ENCODE measurements at places on chromosomes 7 and 10.

DNA sequence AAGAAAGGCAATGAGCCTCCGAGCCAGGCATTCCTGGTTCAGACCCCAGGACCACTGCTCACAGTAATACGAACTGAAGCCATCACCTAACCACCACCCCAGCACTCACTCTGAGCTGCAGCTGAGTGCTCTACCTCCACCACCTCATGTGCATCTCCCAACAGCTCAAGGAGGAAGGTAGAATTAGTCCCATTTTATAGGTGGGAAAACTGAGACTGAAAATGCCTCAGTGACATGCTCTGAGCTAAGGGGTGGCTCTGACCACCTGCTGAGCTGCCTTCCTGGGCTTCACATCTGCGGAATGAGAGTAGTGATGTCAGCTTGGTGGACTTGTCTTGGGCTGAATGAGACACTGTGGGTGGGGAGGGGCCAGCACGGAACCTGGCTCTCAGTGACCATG is 159.7 kb upstream of the UNC5B start:
- DNase-seq: no peak

- no peak for DNase-seq
These were observed 176.6 kb downstream of the BMPER start for GRCh38 chr7:34081935-34082334.

DNA sequence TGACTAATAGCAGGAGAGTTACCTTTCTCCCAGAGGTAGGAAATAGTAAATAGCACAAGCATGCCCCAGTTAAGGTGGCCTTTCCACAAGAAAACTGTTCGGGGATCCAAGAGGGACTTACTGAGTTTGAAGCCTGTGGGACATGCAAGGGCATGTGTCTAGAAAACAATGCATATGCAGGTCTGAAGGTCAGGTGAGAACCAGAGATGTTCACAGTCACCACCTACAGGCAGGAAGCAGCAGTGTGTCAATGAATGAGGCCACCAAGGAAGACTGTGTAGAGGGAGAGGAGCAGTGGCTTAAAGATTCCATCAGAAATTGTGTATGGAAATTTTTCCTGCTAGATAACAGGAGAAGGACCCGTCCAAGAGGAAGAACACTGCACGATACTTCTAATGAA is 66.0 kb downstream of the CALD1 start:
- DNase-seq: no peak

GRCh38 chr10:65891073-65891981 is 1034.5 kb upstream of the LRRTM3 start:
- no peak for DNase-seq

DNA sequence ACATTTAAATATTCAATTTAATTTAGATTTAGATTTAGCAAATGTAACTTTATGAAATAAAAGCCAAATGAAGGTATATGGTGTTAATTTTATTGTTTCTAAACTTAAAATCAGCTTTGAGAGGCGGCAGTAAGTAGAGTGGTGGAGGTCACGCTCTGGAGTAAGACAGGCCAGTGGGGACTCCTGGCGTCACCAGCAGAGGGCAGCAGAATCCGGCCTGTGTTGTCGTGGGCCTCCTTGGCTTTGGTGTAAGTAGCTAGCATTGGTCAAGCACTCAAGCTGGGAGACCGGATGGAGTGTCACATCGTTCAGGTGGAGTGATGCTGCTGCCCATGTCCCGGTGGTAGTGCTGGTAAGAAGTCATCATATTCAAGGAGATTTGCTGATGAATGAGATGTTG is 98.7 kb upstream of the DNAJB6 start:
- DNase-seq: no peak

GRCh38 chr10:133254421-133255120 is 16.9 kb downstream of the VENTX start:
- no peak for DNase-seq

DNA sequence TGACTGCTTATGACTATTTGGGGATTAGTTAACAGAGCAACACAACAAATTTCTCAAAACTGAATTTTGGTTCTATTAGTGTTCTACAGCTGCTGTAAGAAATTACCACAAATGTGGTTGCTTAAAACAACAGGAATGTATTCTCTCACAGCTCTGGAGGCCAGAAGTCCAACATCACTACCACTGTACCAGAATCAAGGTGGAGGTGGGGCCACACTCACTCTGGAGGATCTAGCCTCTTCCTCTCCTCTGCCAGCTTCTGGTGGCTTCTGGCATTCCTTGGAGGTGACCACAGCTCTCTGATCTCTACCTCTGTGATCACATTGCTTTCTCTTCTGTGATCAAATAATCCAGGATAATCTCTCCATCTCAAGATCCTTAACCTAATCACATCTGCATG is 194.7 kb upstream of the BMPER start:
- DNase-seq: no peak

GRCh38 chr10:7583626-7584025 is 83.1 kb downstream of the ITIH5 start:
- no peak for DNase-seq

DNA sequence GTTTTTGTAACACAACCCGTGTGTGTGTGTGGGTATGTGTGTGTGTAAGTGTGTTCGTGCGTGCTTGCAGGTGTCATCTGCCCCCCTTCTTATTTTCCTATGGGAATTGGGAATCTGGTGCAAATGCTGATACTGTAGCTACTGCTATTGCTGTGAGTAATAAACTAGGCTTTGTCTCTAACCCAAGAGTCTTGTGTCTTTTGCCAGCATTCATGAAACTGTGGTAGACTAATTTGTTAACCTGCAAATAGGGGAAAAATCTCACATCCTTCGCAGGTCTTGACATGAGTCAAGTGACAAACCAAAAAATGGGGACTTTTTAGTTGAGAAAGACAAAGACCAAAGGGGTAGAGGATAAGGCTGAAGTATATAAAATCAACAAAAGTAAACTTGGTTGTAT is 57.9 kb upstream of the FAM133B start:
- no peak for DNase-seq

DNA sequence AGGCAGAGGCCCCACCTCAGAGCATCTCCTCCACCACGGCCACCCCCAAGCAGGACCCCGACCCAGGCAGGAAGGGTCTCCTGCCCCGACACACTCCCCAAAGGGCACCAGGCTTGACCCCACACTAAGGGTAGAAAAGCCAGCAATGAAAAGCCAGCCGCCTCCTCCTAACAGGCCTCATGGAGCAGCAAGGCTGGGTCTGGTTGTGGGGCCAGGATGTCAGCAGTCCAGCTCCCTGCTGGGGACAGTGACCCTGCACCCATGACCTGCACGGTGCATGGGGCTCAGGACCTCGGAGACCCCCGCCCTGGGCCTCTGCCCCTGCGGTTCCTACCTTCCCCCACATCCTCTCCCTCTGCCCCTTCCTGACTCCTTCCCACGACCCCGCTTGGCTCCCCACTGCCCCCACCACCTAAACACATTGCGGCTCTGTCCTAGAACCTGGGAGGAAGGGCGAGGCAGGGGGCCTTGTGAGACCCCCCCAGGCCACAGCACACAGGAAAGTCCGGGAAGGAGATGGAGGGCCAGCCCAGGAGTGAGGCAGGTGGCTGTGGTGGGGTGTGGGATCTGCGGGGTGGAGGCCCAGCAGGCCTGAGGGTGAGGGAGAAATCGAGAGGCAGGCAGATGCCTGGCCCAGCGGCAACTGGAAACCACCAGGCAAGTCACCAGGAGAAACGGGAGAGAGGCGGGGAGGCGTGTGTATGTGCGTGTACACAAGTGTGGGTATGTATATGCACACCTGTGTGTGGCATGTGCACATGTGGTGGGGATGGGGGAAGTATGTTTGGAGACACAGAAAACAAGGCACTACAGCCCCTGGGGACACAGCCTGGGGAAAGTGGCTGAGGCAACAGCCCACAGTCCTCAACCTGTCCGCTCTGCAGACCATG is 229.9 kb downstream of the MAD1L1 start:
- DNase-seq: no peak

DNA sequence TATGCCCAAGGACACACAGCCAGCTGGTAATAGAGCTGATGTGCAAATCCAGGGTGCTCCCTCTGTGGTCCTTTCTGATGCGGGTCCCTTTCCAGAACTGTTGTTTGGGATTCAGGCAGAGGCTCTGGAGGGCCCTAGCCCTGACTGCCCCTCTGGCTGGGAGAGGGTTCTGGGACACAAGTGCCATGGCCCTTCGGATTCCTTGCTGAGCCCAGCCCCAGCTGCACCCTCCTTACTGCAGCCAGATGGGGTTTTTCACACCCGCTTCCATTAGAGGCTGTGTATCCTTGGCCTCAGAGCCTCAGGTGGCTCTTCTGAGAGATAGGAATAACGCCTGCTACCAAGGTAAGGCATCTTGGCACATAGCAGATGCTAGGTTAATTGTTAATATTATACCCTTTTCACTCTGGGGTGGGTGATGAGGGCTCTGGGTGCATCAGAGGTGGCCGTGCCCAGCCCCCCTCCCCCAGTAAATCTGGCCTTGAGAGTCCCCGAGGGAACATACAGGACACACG is 89.8 kb upstream of the LRRC4 start:
- no peak for DNase-seq

- DNase-seq: no peak
These were observed 9.7 kb downstream of the INTS1 start for GRCh38 chr7:1494447-1494846.

GRCh38 chr7:138032186-138032585 is 30.3 kb upstream of the CREB3L2 start:
- no peak for DNase-seq

DNA sequence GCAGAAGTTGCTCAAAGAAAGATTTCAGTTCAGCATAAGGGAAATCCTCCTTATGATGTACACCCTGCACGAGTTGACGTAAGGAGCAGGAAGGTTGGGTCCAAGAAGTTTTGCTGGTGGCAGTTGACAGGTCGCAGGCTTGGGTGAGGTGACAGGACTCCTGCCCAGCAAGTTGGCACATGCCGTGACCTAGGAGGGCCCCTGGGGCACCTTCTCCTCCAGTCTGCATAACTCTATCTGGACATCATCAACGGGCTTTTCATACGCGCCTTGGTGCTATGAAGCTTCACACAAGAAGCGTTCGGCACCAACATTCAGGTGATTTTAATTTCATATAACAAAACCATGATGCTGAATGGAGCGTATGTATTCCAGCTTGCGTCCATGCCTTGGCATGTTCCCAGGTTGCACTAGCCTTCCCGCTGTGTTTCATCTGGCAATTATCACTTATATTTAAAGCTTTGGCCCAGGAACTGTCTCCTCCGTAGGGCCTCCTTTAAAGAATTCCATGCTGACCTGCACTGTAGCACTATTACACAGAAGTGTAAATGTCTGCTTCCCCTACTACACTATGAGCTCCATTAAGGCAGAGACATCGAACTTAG is 651.6 kb upstream of the FOXK1 start:
- no peak for DNase-seq

GRCh38 chr10:58326967-58327381 is 7.8 kb upstream of the UBE2D1 start:
- peak; percentile 83 for DNase-seq

- peak; percentile 61 for DNase-seq
These were observed 251.0 kb downstream of the BMPER start for GRCh38 chr7:34156336-34156735.

DNA sequence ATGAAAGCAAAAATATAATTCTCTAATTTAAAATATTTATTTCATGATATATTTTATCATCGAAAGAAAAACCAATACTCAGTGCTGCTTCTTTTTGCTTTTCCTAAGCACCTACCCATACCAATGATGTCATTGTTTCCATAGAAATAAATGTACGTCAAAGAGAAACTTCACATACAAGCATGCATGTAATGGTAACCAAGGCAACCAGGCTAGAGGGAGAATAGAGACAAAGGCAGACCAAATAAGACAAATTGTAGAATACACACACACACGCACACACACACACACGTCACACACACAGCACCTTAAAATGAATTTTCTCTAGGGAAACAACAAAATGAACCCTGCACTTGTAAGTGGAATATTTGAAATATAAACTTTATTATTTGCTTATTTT is 75.5 kb downstream of the MACC1 start:
- DNase-seq: no peak

DNA sequence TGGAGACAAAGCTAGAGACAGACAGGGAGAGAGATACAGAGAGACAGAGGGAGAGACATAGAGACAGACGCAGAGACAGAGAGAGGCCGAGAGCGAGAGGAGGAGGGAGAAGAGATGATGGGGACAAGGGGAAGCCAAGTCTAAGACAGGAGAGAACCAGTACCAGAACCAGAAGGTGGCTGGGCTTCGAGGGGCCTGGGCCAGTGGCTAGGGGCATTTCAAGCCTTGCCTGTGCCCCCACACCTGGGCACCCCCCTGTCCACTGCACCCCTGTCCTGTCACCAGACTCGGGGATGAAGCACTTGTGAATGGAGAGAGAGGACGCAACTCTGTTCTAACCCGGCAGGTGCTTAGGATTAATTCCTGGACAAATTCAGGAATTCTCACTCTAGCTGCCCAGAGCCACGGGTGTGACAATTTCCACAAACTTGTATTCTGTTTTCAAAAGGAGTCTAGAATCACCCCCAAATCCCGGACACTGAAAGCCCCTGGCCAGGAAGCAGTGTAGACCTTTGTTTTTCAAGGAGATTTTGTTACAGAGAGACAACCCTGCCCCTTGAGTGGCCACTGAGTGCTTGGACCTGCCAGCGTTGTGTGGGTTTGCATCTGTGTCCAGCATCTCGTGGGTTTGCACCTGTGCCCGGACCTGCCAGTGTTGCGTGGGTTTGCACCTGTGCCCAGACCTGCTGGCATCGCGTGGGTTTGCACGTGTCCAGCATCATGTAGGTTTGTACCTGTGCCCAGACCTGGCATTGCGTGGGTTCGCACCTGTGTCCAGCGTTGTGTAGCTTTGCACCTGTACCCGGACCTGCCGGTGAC is 157.3 kb downstream of the WDR37 start:
- no peak for DNase-seq

GRCh38 chr7:72069263-72069662 is 342.9 kb downstream of the CALN1 start:
- DNase-seq: no peak

GRCh38 chr10:73211106-73211811 is 35.8 kb downstream of the DNAJC9 start:
- DNase-seq: no peak

- no peak for DNase-seq
These were observed 9.5 kb downstream of the ZFAND2A start for GRCh38 chr7:1150400-1151002.

- DNase-seq: no peak
These were observed 248.9 kb upstream of the LRRN3 start for GRCh38 chr7:110841840-110842545.

GRCh38 chr10:76303682-76304316 is 872.4 kb downstream of the LRMDA start:
- peak; percentile 84 for DNase-seq

DNA sequence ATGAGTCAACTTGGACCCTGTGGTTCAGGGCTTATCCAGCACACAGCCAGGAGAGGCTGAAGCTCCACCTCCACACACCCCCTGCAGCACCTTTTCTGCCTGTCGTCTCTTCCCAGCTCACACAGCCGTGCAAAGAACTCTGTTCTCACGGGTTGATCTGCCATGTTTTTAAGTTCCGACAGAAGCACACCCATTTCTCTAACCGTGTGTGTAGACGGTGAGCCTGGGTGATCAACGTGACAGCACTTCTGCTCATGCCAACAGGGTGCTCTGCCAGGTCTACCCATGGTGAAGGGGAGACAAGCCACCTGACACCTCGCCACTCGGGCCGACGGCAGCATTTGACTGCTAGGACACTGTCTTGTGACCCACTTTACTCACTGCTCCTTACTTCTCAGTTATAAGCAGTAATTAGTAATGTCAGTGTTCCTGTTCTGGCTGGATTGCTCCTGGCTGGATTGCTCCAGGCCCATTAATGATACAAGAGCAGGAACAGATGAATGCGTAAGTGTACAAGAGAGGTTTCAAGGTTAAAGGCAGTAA is 90.5 kb downstream of the RNF216 start:
- DNase-seq: peak; percentile 66

- peak; percentile 12 for DNase-seq
These were observed 26.4 kb downstream of the RHOBTB1 start for GRCh38 chr10:60917331-60918280.

GRCh38 chr7:18770154-18770811 is 274.7 kb downstream of the HDAC9 start:
- DNase-seq: peak; percentile 91
